ENCODE measurements at places on chromosomes 3 and 15.
A peak's percentile ranks its signal among the peaks of the same experiment; 100 is the strongest.

DNA sequence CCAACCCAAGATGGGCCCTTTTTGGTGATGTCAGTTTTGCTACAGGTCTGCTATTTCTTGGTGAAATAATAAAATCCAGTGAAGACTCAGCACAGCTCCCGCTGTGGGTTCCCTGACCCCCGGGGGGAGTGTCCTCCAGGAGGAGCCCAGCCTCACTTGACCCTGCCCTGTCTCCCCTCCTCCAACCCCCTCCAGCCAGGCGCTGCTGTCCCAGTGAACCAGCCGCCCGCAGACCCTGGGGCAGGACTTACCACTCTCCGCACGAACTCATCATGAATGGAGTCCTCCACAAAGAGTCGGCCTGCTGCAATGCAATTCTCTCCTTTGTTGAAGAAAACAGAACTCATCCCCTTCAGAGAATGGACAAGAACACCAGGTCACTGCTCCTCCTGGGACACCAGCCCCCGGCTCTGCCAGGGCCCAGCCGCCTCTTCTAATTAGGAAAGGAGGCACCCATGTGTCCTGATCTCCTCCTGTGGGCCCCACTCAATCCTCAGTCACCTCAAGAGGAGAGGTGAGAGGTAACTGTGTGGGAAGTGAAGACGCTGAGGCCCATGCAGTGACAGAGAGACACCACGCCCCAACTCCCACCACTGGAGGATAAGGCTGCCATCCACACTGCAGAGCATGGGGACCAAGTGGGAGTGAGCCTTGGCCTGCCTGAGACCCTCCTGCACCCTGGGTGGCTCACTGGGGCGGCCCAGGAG is 28.8 kb upstream of the SLC41A3 start:
- DNase-seq: no peak

GRCh38 chr3:45215466-45215865 is 10.6 kb downstream of the TMEM158 start:
- DNase-seq: no peak

DNA sequence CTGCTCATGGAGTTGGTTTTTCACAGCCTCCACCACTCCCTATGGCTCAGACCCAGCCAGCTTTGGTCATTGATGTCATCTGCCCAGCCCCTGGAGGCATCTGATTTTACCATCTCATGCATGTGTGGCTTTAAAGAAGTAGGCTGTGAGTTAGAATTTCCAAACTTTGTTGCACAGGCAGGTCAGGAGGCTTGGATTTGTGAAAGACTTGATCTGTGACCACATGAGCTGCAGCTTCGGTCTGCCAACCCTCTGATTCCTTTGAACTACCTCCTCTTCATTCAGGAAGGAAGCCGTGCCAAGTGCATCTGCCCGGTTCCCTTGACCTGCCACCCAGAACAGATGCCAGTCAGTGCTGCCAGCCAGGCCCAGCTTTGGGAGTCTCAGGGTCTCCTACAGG is 9.2 kb downstream of the CTXND1 start:
- DNase-seq: no peak

- DNase-seq: no peak
Observed at GRCh38 chr3:54988838-54989630, 61.2 kb upstream of the LRTM1 start.

- DNase-seq: no peak
Observed at GRCh38 chr15:27958911-27959578, 140.1 kb downstream of the OCA2 start.

DNA sequence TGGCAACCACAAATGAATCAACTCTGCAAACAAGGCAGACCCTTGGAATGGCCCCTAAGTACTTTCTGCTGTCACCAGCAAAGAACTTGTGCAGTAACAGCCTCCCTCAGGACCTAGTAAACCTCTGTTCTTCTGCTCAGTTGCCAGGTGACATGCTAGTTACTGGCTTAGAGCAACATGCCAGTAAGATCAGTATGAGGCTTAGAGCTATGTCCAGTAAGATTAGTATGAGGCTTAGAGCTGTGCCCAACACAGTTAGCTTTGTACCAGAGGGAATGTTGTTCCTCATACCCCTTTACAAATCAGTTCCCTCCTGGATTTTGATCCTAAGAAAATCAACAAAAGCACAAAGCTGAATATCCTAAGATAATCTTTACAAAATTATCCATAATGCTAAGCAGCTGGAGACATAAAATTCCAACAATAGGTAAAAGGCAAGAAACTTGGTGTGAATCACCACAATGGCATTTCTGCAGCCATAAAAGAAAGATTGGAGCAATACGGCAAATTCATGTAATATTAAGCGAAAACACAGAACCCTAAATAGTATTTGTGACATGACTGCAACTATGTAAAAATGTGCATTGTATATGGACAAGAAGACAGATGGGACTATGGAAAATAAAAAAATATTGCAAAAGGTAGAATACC is 107.3 kb upstream of the LPP start:
- DNase-seq: no peak

DNA sequence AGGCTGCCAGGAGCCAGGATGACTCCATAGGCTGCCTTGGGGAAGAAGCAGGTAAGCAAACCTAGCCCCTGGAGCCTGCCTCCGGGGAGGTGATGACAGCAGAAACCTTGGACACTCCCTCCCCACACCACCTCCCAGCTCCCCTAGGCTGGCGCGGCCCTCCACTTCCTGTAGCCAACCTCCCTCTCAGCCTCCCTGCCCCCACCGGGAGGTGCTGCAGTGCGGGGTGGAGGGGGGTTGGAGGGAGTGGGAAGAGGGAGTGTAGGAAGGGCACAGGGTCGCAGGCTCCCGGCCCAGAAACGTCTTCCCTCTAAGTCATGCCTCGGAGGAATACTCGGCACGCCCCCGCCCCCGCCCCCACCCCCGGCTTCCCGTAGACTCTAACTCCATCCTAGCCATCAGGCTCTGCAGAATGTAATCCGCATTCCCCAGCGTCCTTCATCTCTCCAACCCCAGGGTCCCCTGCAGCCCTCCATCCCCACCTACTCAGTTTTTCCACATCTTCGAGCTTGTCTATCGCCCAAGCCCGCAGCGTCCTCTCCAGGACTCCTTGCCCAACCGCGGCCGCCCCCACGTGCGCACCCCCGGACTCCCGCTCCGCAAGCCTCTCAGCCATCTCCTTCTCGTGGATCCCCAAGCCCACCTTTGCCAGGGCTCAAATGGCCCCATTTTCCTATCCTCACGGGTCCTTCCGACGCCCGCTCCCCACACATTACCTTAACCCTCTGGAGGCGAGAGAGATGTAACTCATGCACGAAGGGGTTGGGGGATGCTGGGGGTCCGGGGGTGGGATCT is 528 bp downstream of the LPCAT4 start:
- DNase-seq: peak; percentile 9

- DNase-seq: no peak
Observed at GRCh38 chr3:167653760-167654159, at the start of gene WDR49. Gene WDR49 (minus strand): TSS chr3:167653942. CDS start chr3:167653425, 517 bp downstream.

DNA sequence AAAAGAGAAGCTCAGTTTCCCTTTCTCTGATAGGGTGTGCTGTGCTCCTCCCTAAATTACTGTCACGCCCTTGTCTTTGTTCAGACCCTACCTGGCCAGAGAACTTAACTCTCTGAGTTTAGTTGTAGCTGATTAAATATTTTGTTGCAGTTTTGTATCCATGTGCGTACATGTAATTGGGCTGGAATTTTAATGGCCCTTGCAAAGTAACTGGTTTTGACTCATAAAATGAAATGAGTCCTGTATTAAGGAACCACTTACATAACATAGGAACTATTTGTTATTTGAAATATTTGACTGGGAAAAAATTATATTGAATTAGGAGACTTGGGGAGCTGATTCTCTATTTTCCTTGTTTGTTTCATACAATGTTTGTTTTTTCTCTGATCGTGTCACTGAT is 80.2 kb downstream of the LRRK1 start:
- no peak for DNase-seq

DNA sequence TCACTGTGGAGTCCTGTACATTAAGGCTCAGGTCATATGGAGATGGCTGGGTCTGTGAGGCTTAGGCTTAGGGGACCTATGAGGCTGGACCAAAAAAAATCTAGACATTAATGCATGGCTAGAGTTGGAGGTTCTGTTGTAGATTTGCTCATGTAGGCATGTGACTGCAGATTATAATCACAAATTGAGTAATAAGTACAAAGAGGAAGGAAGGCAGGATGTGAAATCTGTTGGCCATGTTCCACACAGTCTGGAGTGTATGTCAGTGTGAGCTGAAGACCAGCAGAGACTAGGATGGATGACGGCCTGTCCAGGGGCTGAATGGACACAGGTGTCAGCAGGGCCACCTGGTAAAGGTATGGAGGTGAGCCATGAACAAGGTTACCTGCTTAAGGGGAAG is at the start of gene ST3GAL6:
Gene ST3GAL6 (plus strand): TSS at position 265 of the 400 bp plus-strand sequence. CDS start 5,101 bp downstream, outside the sequence.
- no peak for DNase-seq

DNA sequence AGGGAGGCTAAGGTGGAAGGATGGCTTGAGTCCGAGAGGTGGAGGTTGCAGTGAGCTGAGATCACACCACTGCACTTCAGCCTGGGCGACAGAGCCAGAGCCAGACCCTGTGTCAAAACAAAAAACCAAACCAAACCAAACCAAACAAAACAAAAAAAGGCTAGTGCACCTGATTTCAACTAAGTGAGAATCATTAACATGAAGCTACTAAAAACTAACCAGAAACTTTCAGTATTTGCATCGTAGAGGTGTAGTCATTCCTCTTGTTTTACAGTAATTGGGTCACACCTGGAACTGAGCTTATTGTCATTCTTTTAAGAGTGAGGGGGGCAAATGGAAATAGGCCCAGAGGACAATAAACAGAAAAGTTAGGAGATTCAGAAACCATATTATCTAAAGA is 58.5 kb downstream of the ST6GAL1 start:
- no peak for DNase-seq

GRCh38 chr3:61774279-61774890 is 213.0 kb downstream of the PTPRG start:
- no peak for DNase-seq

- DNase-seq: no peak
Observed at GRCh38 chr15:60584355-60584998, 105.5 kb upstream of the ICE2 start.

DNA sequence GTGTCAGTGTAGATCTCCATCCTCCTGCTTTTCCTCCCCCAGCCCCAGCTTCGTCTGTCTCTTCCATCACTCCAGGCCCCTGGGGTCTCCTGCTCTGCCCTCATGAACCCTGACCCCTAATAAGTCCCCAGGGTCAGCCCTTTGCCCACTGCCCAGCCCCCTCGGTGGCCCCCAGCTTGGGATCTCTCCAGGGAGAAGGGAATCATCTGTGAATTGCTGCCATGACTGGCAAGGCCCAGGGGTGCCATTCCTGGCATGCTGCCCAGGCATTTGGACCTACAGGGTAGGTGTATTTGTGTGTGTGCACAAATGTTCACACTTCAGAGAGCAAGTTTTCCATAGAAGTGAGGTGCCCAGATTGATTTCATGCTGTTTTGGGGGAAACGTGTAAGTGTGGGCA is 5.9 kb upstream of the TBC1D21 start:
- no peak for DNase-seq

DNA sequence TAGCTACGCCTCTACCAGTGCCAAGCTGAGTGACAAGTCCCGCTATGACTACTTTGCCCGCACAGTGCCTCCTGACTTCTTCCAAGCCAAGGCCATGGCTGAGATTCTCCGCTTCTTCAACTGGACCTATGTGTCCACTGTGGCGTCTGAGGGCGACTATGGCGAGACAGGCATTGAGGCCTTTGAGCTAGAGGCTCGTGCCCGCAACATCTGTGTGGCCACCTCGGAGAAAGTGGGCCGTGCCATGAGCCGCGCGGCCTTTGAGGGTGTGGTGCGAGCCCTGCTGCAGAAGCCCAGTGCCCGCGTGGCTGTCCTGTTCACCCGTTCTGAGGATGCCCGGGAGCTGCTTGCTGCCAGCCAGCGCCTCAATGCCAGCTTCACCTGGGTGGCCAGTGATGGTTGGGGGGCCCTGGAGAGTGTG is 5.7 kb downstream of the GRM2 start:
- no peak for DNase-seq

GRCh38 chr3:10467204-10467603 is 38.2 kb downstream of the ATP2B2 start:
- no peak for DNase-seq

DNA sequence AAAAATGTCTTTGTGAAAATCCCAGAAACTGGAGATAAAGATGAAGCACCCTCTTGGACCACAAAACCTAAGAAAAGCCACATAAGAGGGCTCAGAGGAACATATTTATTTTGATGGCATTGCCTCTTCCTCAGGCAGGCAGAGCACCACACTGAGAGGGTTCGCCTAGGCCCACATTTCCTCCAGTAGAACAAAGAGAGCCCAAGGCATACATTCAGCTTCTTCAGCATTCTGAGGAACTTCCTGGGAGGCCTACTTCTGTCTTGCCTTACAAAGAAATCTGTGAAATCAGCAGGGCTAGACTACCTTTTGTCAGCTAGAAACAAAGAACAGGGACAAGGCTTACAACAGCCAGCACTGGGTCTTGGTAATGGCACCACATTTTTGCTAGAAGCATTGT is 1325.3 kb downstream of the SI start:
- no peak for DNase-seq

DNA sequence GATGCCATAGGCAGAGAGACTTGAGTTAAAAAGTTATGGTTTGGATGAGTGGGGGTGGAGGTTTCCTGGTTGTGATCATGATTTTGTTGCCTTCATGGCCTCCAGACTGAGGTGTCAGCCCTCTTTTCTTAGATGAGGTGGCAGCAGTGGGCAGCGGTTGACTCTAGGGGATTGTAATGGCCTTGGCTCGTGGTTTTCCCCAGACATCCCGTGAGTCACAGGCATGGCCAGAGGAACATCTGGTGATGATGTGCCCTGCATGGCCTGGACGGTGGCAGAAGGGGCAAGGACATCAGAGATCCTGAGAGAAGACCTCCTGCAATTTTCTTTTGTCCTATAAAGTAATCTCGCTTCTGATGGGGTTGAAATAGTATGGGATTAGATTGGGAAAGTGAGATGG is 12.4 kb downstream of the RETNLB start:
- no peak for DNase-seq

- no peak for DNase-seq
Observed at GRCh38 chr3:185823078-185824044, 1.5 kb downstream of the IGF2BP2 start.

DNA sequence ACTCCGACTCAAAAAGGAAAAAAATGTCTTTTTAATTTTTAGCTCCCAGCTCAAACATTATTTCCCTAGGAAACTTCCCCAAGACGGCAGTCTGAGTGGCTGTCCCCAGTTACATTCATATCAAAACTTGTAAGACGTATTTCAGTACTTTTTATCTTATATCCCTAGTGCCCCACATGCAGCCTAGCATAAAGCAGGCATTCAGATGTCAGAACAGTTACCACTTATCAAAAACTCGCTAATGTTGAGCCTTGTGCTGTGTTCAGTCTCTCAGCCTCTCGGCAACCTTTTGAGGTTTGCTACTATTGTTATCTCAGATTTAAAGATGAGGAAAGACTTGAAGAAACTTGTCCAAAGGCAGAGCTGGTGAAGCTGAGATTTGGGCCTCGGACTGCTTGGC is 6.6 kb upstream of the SELENOS start:
- no peak for DNase-seq

- no peak for DNase-seq
Observed at GRCh38 chr15:53786401-53786800, 26.9 kb upstream of the WDR72 start.

GRCh38 chr3:105304487-105304886 is 62.2 kb upstream of the ALCAM start:
- no peak for DNase-seq

- no peak for DNase-seq
Observed at GRCh38 chr3:188979248-188979647, 192.5 kb upstream of the TPRG1 start.
